Left kidney (tissue), 8 donors: ENCODE measurements at places on chromosomes 4 and X. TPM values are rescaled to one million over a fixed set of nuclear protein-coding genes. Genes with fewer than 3 reads are reported as not detected.

Gene CXCL13
- polyA plus RNA-seq: 0.62 TPM

Gene KIAA0232
- polyA plus RNA-seq: 48.0 TPM

Gene AVPR2
- polyA plus RNA-seq: 2.0 TPM

Gene YTHDC1
- 225 TPM for polyA plus RNA-seq

Gene CSTF2
- 24.2 TPM for polyA plus RNA-seq

Gene LRIT3
- polyA plus RNA-seq: 1.4 TPM

DNA sequence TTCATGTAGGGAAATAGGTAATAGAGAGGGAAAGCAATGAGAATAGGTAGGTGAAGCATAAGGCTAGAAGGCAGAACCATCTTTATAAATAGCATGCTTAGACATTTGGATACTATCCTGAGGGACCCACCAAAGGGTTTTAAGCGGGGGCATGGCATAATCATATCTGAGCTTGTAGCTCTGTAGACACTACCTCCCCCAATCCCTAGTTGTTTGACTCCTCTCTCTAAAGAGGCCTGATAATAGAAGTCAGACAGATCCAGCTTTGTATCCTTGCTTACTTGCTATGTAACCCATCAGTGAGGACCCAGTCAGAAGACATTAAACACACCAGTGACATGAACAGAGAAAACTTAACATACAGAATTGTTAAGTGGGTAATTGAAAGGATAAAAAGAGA is 58.7 kb downstream of the SCFD2 start:
- no peak for DNase-seq

GRCh38 chrX:56231537-56232090 is 542 bp upstream of the KLF8 start:
- DNase-seq: no peak

GRCh38 chr4:48493452-48494100 is 3.5 kb downstream of the ZAR1 start:
- no peak for DNase-seq

GRCh38 chrX:132146456-132146855 is 18.6 kb upstream of the FRMD7 start:
- DNase-seq: no peak

- DNase-seq: no peak
Observed at GRCh38 chr4:16764622-16765021, 133.8 kb downstream of the LDB2 start.

DNA sequence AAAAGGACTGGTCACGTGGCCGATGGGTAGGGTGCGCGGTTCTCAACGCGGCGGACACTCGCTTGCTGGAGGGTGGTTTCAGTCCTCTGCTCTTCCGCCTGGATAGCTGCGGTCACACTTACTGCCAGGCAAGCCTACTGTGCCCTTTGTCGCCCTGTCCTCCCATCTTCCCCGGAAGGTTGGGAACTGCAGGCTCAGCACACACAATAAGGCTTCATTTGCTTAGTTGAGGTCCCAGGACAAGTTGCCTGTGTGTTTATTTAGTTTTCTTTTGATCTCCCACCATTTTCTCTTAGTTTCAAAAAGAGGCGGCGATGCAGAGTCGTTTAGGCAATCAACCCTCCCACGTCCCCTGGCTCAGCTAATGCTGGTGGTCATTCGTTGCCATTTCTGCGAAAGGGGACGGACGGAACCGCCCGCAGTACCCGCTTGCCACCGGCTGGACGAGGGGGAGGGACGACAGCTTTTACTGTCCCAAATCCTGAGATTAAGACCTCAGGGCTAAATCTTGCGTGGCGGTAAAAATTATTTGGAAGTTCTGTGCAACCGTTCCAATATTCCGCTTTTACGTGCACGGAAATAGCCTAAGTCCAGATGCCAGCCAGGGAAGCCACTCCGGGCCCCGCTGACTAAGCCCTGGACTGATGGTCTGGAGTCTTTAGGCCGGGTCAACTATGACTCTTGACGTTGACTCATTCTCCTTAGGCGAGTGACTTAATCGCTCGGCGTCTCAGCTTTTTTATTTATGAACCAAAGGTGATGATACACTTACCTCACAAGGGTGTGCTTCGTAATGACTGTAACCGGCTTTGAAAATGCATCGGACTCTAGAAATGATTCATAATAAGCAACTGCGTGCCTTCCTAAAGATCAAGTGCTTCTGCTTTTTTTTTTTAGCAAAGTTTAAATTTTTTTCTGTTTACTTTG is 671 bp upstream of the EIF4E start:
- DNase-seq: no peak

GRCh38 chr4:100466501-100466900 is 51.3 kb downstream of the EMCN start:
- DNase-seq: no peak

- no peak for DNase-seq
Observed at GRCh38 chr4:15270201-15270600, 157.6 kb upstream of the C1QTNF7 start.

DNA sequence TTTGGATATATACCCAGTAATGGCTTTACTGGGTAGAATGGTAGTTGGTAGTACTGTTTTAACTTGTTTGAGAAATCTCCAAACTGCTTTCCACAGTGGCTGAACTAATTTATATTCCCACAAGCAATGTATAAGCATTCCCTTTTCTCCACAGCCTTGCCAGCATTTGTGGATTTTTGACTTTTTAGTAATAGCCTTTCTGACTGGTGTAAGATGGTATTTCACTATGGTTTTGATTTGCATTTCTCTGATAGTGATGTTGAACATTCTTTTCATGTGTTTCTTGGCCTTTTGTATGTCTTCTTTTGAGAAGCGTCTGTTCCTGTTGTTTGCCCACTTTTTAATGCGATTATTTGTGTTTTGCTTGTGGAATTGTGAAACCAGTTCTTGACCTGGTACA is 290.5 kb downstream of the BMPR1B start:
- no peak for DNase-seq
